ENCODE measurements at places on chromosomes 1 and 21. TPM values are rescaled to one million over a fixed set of nuclear protein-coding genes. Genes with fewer than 3 reads are reported as not detected.

GSTM4 gene
- total RNA-seq: 9.5 TPM

KMO gene
- total RNA-seq: 1.0 TPM

MROH9 gene
- total RNA-seq: not detected

AMPD1 gene
- not detected for total RNA-seq

UMODL1 gene
- total RNA-seq: not detected

C2CD4D gene
- total RNA-seq: not detected

ATP6V1G3 gene
- total RNA-seq: not detected

NGF gene
- 4.2 TPM for total RNA-seq

CGN gene
- 1.3 TPM for total RNA-seq

INSRR gene
- total RNA-seq: not detected

NBPF8 gene
- total RNA-seq: 4.7 TPM
